Stimulated activated CD8-positive, alpha-beta memory T cell treated with anti-CD3 and anti-CD28 coated beads, Interleukin-7, amount 100 ng/mL, for 48 hours (primary cell): ENCODE measurements at places on chromosomes 2 and 18.

GRCh38 chr18:72436401-72436800 lies 107.7 kb downstream of the CBLN2 start:
- DNase-seq = no peak

GRCh38 chr2:240278661-240279060 lies 138.2 kb upstream of the OTOS start:
- DNase-seq = no peak

DNA sequence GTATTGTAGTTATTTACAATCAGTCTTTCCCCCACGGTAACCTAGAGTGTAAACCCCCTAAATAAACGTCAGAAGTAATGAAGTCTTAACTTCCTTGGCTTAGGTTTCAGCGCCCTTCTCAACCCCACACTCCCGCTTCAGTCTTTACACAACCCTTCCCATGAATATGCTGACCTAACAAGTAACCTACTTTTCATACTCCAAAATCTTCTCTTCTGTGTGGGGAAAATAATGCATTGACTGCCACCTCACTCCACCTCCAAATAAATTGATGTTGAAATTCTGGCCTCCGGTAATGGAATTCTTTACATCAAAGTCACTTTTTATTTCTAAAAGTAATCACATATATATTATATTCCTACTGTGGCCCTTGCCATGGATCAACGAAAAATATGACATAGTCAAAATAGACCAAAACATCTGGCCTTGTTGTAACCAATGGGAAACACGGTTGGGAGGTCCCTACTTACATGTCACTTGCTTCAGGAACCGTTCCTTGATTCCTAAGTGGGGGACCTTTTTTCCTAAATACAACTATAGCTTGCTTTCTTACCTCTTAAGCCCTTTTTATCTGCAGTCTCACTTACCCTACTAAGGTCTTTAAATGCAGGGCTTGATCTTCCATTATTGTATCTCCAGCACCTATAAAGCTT lies 961 bp downstream of the GEN1 start:
- no peak for DNase-seq

DNA sequence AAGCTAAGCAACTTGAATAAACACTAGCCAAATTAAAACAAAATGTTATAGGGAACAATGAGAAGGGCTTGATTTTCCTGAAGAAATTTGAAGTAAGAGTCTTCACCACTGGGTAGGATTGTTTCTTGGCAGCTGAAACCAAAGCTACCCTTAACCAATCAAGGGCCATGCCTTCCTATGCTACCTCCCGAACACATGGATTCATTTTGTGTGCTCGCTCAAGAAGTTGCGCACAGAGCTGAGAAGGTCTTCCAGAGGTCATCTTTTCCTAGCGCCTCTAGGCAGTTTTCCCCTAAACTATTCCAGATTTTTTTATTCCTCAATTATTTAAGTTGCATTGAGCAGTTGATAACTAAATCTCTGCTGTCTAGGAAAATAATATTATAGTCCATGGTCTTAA lies 264.6 kb downstream of the RBM43 start:
- no peak for DNase-seq

- no peak for DNase-seq
These were observed 14.1 kb upstream of the CREB1 start for GRCh38 chr2:207515671-207516070.
